ENCODE measurements at places on chromosomes 11 and 22.

DNA sequence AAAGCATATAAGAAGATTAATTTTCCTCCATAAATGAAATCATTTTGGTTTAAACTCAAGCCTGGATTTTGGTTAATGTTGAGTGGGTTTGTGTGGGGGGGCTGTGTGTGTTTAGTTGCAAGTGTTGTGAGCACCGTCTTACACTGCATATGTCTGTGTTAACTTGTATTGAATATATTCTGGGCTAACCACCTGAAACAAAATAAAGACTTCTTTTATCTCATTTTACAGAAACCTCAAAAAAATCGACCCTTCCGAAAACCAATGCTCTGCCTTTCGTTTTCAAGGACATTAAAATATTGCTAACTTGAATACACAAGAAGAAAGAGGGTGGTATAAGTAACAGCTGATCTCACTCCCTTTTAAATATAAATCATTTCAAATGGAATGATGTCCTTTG is 192.2 kb upstream of the BLID start:
- H3K36me3 ChIP-seq: no peaks in the 10 kb centered on the region
- H3K27ac ChIP-seq: no peak overlapping the region
- H3K4me3 ChIP-seq: no peak overlapping the region
- no peaks in the 10 kb centered on the region for H3K4me1 ChIP-seq

DNA sequence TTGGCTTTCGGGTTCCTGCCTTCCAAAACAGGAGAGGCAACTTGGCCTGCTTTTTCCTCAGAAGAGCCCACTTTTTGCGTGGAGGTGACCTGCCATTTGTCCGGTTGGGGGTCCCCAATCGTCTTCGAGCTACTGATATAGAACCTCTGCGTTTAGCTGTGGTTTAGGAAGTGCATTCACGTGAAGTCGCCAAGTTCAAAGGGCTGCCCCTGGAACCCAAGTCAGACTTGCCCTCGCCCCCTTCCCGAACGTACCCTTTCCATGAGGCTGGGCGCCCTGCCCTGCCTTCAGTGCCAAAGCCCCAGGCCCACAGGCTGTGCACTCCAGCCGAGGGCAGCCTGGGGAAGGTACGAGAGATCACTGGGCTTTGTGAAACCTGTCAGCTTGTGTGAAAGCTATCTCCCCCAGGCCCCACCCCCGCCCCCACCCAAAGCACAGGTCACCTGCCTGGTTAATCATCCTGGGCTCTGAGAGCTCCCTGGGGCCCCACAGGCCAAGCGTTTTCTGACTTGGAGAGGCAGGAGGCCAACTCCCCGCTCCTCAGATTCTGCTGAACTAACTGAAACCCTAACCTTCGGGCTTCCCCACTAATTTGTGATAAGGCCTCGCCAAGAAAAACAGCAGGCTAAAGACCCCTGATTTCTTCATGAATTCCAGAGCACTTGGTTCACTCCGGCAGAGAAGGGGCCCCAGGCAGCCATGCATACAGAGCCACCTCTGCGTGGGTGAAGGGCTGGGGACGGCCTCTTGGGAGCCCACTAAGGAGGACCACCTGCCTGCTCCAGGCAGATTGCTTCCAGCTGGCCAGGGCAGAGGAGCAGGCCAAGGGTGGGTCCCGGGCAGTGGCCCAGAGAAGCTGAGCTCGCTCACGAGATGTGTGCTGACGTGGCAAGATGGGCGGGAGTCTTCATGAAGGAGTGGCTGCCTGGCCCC is 25.8 kb upstream of the KCNQ1OT1 start:
- H3K27ac ChIP-seq: no peak overlapping the region
- H3K4me3 ChIP-seq: no peak overlapping the region
- H3K27me3 ChIP-seq: no peaks in the 10 kb centered on the region

- DNase-seq: no peak
- H3K27ac ChIP-seq: no peak overlapping the region
- no peak overlapping the region for H3K4me3 ChIP-seq
- peaks cover 40% of the 10 kb centered on the region for H3K4me1 ChIP-seq
These were observed 5.9 kb downstream of the RNH1 start for GRCh38 chr11:501001-501682.

DNA sequence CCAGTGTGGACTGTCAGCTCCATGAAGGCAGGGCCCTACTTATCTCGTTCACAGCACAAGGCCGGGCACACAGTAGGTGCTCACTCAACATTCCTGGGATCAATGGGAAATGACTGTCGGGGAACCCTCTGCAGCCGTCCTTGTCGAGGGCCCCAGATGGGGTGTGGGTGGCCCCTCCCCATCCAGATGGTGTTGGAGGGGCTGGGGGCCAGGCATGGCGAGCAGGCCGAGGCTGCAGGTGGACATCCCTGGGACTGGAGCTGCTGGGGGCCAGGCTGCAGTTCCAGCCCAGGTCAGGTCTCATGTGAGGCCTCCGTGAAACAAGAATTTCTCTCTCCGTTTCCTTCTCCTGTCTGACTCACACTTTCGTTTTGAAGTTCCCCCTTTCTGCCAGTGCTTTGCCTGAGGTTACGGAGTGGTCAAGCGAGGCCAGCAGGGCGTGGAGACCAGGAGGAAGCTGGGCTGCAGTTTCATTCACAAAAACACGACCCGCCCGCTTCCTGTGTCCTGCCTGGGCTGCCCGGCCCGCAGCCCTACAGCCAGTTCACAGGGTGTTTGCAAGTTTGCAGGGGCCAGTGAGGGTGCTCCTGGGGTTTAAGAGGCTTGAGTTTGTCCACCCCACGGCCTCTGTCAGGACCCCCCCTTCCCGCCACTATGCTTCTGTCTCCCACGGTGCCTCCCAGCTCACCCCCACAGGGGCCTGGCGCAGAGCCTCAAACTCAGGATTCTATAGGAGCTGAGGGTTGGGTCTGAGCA is 4.5 kb downstream of the MYEOV start:
- peaks cover 69% of the 10 kb centered on the region for H3K4me1 ChIP-seq
- H3K4me3 ChIP-seq: peak overlapping the region; percentile 41
- no peak overlapping the region for H3K27ac ChIP-seq
- no peaks in the 10 kb centered on the region for H3K36me3 ChIP-seq
- no peaks in the 10 kb centered on the region for H3K27me3 ChIP-seq

DNA sequence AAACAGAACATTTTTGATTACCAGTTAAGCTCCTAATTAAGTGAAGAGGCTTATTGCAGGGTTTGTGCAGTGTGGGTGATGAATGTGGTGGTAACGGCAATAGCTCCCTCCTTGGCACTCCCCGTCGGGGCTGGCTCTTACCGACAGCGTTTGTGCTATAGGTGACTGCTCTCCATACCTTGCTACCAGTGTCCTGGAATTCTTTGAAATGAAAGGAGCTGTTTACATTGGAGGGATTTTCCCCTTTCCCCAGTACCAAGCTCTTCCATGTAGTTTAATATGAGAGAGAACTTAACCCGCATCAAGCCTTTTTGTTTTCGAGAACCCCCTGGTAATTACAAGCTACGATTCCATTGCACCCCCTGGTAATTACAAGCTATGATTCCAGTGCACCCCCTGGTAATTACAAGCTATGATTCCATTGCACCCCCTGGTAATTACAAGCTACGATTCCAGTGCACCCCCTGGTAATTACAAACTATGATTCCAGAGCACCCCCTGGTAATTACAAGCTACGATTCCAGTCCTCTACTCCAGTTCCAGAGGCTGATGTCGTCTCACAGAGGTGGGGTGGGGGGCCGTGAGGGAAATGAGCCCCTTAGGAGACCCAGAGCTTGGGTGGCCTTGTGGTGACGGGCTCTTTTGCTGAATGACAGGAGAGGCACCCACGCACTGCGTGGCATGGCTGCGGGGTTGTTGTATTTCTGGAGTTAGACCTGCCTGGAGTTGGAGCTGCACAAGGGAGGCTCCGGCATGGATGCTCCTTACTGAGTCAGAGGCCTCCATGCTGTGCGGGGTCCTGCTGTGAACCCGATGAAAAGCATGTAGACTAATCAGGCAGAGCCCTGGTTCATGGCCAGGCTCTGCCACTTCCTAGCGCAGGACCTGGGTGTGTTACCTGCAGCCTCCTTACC is 205.3 kb downstream of the TBC1D22A start:
- H3K36me3 ChIP-seq: peaks cover 8% of the 10 kb centered on the region
- H3K4me1 ChIP-seq: peaks cover 8% of the 10 kb centered on the region
- no peak for DNase-seq
- H3K27ac ChIP-seq: no peak overlapping the region
- H3K27me3 ChIP-seq: no peaks in the 10 kb centered on the region

DNA sequence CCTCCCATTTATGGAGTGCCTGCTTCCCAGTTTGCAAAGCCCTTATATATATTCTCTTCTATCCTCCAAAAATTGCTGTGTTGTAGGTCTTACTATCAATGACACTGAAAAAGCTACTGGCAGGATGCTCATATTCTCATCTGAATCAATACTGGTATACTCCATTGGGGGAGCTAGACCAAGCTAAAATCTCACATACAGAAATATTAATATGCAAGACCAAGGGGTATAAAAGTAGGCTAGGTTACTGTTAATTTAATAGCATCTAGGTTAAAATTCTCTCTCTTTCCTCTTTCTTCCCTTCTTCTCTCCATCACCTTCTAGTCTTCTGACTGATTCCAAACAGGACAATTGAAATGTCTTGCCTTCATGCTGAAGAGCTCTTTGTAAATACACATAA is 17.1 kb upstream of the BDNF start:
- no peak overlapping the region for H3K4me3 ChIP-seq
- H3K27me3 ChIP-seq: peaks cover 70% of the 10 kb centered on the region
- H3K27ac ChIP-seq: no peak overlapping the region
- H3K4me1 ChIP-seq: peaks cover 4% of the 10 kb centered on the region
- no peak for DNase-seq

DNA sequence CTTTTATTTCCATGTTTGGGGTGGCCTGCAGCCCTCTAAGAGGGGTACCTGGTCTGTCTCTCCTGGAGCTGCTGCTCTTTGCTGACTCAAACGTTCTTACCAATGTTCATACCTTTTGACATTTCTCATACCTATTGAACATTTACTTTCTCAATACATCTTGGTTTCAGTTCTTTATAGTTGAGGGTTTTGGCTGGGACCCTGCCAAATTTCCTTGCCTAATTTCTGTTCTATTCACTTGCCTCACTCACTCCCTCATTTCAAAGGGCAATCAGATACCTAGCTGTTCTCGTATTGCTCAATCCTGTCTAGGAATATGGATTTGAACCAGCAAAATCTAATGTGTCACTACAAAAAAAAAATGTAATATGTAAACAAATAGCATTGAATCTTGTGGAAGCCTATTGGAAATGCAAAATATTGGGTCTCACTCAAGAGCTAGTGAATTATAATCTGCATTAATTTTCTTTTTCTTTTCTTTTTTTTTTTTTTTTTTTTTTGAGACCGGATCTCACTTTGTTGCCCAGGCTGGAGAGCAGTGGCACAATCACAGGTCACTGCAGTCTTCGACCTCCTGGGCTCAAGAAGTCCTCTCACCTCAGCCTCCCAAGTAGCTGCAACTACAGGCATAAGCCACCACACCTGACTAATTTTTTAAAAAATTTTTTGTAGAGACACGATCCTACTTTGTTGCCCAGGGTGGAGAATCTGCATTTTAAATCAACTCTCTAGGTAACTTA is 7.5 kb downstream of the OR6M1 start:
- no peak for DNase-seq
- H3K4me1 ChIP-seq: no peaks in the 10 kb centered on the region
- no peaks in the 10 kb centered on the region for H3K27me3 ChIP-seq
- H3K4me3 ChIP-seq: no peak overlapping the region

GRCh38 chr11:64644647-64645275 is 53.7 kb downstream of the SLC22A12 start:
- DNase-seq: no peak
- no peak overlapping the region for H3K4me3 ChIP-seq
- H3K36me3 ChIP-seq: no peaks in the 10 kb centered on the region
- no peak overlapping the region for H3K27ac ChIP-seq

DNA sequence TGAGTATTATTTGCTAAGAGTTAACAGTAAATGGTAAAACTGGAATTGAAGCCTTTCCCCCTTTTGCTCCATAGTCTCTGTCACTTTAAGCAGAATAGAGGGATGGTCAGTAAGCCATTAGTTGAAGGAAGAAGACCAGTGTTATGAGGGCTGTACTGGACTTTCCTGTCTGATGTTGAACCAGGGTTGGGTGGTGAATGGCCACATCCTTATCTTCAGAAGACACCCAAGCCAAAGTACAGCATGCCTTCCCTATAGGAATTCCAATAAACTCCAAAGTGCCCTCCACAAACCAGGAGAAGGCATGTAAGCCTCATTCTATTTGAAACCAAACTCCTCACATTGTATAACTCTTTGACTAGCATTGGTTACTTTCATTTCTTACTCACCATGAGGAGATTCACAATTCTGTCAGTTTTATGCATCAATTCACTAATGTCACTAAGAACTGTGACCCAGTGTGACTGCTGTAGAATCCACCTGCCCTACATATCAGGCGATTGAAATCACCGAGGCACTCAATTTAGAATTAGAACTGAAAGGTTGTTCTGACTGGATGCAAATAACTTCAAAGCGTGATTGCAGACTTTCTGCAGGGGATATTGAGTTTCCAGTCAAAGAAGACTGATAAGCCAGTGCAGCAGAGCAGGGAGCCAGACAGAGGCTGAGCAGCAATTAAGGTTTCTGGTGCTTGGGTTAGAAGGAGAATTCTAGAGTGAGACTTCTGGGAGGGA is 107.1 kb upstream of the DDI1 start:
- H3K27me3 ChIP-seq: no peaks in the 10 kb centered on the region
- no peak overlapping the region for H3K4me3 ChIP-seq
- no peak overlapping the region for H3K27ac ChIP-seq
- DNase-seq: no peak

- peaks cover 3% of the 10 kb centered on the region for H3K4me1 ChIP-seq
- no peak overlapping the region for H3K27ac ChIP-seq
- H3K27me3 ChIP-seq: no peaks in the 10 kb centered on the region
- H3K36me3 ChIP-seq: peaks cover 4% of the 10 kb centered on the region
- no peak overlapping the region for H3K4me3 ChIP-seq
These were observed 37.0 kb upstream of the DNAJB7 start for GRCh38 chr22:40898850-40899357.

GRCh38 chr22:48477031-48477721 is 1350.5 kb downstream of the BRD1 start:
- H3K36me3 ChIP-seq: no peaks in the 10 kb centered on the region
- H3K27ac ChIP-seq: no peak overlapping the region
- no peaks in the 10 kb centered on the region for H3K27me3 ChIP-seq
- DNase-seq: no peak
- H3K4me1 ChIP-seq: no peaks in the 10 kb centered on the region
- H3K4me3 ChIP-seq: no peak overlapping the region

- H3K27me3 ChIP-seq: no peaks in the 10 kb centered on the region
- no peaks in the 10 kb centered on the region for H3K36me3 ChIP-seq
- H3K4me3 ChIP-seq: no peak overlapping the region
- no peak overlapping the region for H3K27ac ChIP-seq
- DNase-seq: no peak
- no peaks in the 10 kb centered on the region for H3K4me1 ChIP-seq
These were observed 132.7 kb upstream of the SESN3 start for GRCh38 chr11:95363708-95364107.

DNA sequence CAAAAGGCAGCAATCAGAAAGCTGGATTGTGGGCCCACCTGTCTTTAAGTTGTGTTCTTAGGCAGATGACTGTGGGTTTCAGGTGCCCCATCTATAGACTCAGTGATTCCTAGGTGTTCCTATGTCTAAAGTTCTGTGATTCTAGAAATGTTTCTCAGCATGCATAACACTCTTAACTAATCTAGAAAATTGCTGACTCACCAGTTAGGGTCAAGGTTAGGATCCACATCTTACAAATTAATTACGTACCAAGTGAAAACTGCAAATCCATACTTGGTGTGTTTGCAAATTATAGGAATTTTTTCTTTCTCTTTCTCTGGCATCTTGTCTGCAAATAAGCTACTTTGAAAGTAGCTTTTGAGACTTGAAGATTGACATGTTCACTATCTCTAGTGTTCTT is 7.7 kb downstream of the CECR2 start:
- H3K4me1 ChIP-seq: no peaks in the 10 kb centered on the region
- DNase-seq: no peak
- H3K27me3 ChIP-seq: peaks cover 23% of the 10 kb centered on the region
- H3K27ac ChIP-seq: no peak overlapping the region

- no peaks in the 10 kb centered on the region for H3K36me3 ChIP-seq
- no peak overlapping the region for H3K4me3 ChIP-seq
- no peak overlapping the region for H3K27ac ChIP-seq
- H3K4me1 ChIP-seq: peaks cover 63% of the 10 kb centered on the region
These were observed 5.1 kb downstream of the MYEOV start for GRCh38 chr11:69299023-69299461.

Data from CD4-positive, alpha-beta T cell (primary cell).